ENCODE measurements at places on chromosomes 3 and 15.
A peak's percentile ranks its signal among the peaks of the same experiment; 100 is the strongest.

DNA sequence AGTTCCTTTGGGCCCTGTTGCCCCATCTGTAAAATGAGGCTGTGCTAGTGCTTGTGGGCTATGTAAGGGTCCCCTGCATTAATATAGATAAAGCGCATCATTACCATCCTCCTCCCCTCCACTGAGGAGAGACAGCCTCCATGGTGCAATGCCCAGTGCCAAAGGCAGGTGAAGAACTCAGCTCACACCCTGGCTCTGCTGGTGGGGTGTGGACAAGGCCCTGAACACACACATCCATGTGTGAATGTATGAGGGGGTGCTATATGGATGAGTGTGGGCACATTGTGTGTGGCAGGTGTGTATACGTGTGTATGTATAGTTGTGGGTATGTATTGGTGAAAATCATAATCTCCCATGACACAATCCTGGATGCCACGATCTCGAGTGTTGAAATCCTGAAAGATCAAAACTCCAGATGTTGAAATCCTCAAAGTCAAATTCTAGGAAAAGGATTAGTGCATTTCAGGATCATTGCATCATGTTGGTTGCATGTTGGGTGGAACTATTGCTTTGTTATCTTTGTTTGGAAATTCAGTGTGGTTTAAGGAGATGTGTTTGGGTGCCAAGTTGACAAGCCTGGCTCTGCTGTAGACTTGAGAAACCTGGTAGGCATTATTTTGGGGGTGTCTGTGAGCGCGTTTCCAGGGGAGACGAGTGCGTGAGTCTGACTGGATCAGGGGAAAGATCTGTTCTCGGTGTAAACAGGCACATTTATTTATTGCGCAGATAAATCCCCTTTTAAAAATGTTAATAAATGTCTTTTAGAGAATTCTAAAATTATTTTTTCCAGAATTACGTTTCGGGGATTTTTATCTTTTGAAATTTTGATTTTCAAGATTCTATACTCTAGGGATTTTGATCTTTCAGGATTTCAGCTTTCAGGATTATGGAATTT is 42.0 kb upstream of the SEC61A1 start:
- DNase-seq: peak; percentile 73

DNA sequence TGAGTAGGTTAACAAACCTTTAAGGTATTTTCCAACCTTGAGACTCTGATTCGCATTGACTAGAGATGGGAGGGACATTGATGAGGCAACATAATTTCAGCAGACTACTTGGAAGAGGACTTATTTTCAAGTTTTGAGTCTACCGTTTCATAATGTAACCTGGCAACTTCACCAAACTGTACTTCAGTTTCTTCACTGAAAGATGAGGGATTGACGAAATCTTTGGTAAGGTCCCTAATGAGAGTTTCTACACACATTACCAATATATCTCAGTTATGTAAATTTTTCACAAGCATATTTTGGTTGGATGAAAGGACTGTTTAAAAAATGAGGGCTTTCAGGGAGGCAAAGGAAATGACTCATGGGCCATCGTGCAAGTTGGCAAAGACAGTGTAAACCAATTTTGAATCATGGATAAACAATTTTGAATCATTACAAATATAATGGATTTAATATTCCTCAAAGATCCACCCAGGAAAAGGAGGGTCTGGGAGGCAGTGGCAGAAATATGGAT is 28.7 kb upstream of the SEMA6D start:
- peak; percentile 43 for DNase-seq

- DNase-seq: no peak
These were observed 35.9 kb upstream of the MYH15 start for GRCh38 chr3:108546247-108546646.

GRCh38 chr3:36891701-36892160 is 53.1 kb downstream of the TRANK1 start:
- no peak for DNase-seq

GRCh38 chr3:142963234-142963515 is 299 bp downstream of the PAQR9 start:
- DNase-seq: peak; percentile 29

DNA sequence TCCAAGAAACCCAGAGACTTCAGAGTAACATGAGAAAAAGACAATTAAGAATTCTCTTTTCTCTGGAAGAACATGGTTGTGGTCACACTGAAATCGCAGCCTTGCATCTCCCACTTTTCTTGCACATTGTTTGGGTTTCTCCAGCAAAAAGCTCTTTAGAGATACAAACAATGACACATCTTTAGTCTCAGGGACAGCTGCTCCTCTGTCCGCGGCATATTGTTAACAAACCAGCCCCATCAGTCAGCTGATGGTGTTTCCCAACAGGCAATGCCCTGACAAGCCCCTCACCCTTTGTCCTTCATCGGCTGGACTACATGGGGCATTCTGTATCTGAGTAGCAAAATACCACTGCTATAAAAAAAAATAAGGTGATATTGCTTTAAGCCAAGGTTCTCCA is 53.4 kb downstream of the UMPS start:
- DNase-seq: no peak

- DNase-seq: peak; percentile 79
These were observed 82.0 kb downstream of the LYSMD4 start for GRCh38 chr15:99651023-99651807.

Measured in AG20443 (cell line).